ENCODE measurements at places on chromosomes 3 and 15.

DNA sequence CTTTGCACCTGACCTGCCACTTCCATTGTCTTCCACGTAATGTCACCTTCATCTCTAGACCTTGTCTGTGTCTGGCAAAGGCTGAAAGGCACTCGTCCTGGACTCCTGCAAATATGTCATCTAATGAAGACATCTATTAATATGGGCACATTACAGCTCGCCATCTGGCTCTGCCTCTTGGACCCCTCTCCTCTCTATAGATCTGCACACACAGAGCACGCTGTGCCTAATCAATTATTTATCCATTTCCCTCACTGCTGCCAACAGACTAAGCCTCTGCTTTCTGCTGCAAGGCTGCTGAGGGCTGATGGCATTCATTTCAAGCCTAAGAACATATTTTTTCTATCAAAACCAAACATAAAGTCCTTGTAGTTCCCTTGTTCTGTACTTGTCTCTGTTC, 573.0 kb downstream of the TUSC7 start:
- H3K27me3 ChIP-seq, result no peaks in the 10 kb centered on the region
- no peak overlapping the region for H3K27ac ChIP-seq
- no peaks in the 10 kb centered on the region for H3K4me1 ChIP-seq
- no peak for DNase-seq
- no peaks in the 10 kb centered on the region for H3K36me3 ChIP-seq

GRCh38 chr3:133938770-133939462, 43.2 kb upstream of the RAB6B start:
- H3K4me3 ChIP-seq, result no peak overlapping the region
- no peak overlapping the region for H3K27ac ChIP-seq
- H3K36me3 ChIP-seq, result no peaks in the 10 kb centered on the region
- peak; percentile 23 for DNase-seq
- H3K4me1 ChIP-seq, result peaks cover 9% of the 10 kb centered on the region
- no peaks in the 10 kb centered on the region for H3K27me3 ChIP-seq

- H3K4me1 ChIP-seq, result peaks cover 13% of the 10 kb centered on the region
- H3K27ac ChIP-seq, result no peak overlapping the region
- H3K4me3 ChIP-seq, result no peak overlapping the region
- DNase-seq, result no peak
- H3K36me3 ChIP-seq, result peaks cover 8% of the 10 kb centered on the region
- H3K27me3 ChIP-seq, result no peaks in the 10 kb centered on the region
These were observed 43.1 kb downstream of the KLF13 start for GRCh38 chr15:31369727-31370126.

DNA sequence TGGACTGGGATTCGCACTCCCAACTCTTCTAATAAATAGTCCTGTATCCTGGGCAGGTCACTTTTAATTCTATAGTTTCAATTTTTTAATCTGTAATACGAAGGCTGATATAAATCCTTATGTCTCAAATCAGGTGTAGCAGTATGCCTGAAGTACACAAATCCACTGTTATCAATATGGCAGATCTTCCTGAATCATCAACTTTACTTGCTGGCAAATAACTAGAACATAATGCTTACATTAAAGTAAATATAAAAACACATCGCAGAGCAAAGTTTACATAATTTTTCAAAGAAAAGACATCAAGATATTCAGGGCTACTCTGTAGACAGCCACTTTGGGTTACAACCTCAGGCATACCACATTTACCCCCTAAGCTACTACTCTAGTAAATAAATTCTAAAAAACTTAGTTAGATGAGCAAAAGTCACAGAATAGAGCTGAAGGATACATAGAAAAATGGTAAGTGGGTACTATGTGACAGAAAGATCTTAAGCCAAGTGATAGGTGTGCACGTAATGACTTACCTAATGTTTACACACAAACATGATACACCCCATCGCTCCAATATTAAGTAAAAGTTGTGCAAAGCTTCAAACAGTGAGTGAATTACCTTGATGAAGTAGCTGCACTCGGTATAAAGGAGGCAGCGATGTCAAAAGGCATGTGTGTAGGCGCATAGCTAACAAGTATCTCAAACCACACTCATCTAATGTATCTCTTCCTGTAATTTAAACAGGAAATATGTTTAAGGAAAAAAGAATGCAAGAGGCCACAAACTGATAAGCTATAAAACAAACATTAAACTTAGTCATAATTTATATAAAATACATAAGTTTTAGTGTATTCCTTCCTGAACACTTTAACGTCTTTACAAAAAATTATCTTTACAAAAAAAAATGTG, 127.9 kb downstream of the DMXL2 start:
- peak overlapping the region; percentile 56 for H3K27ac ChIP-seq
- DNase-seq, result peak; percentile 86
- no peak overlapping the region for H3K4me3 ChIP-seq
- H3K4me1 ChIP-seq, result peaks cover 8% of the 10 kb centered on the region
- H3K36me3 ChIP-seq, result no peaks in the 10 kb centered on the region
- H3K27me3 ChIP-seq, result no peaks in the 10 kb centered on the region

GRCh38 chr3:76436894-76437293, 603.0 kb upstream of the ROBO2 start:
- no peaks in the 10 kb centered on the region for H3K36me3 ChIP-seq
- peaks cover 8% of the 10 kb centered on the region for H3K4me1 ChIP-seq
- H3K27ac ChIP-seq, result peak overlapping the region; percentile 60
- H3K4me3 ChIP-seq, result no peak overlapping the region

- H3K36me3 ChIP-seq, result no peaks in the 10 kb centered on the region
- H3K27me3 ChIP-seq, result no peaks in the 10 kb centered on the region
- H3K27ac ChIP-seq, result no peak overlapping the region
These were observed 5.2 kb downstream of the NR1D2 start for GRCh38 chr3:23950293-23950692.

DNA sequence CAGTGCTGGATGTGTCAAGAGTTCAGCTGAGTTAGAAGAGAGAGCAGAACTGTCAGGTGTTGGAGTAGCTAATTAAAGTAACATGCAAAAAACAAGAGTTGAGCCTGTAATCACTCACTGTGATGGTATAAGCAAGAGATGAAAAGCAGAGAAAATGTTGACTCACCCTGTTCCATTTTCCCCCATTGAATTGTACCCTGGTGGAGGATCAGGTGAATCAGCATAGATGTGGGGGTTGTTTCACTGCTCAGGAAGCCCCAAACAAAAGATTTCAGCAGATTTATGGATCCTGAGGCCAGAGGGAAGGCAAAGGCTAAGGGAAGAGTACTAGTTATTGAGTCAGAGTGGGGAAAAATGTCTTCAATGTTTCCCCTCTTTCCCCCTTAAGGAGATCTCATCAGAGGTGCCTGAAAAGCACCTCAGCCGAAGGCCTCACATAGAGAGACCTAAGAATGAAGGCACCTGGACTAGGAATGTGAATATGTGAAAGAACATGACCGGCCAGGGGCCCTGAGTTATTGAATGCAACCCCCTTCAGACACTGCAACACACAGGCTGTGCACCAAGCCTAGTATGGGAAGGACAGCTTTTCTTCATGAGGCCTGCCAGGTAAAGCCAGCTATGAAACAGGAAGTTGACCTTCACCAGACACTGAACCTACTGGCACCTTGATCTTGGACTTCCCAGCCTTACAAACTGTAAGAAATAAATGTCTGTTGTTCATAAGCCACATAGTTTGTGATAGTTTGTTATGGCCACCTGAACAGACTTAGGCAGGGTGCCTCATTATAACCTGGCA, 90.1 kb downstream of the TMCO5A start:
- H3K4me3 ChIP-seq, result no peak overlapping the region
- peaks cover 2% of the 10 kb centered on the region for H3K27me3 ChIP-seq
- H3K36me3 ChIP-seq, result no peaks in the 10 kb centered on the region

GRCh38 chr3:138670407-138670806, 61.8 kb downstream of the FAIM start:
- no peaks in the 10 kb centered on the region for H3K27me3 ChIP-seq
- H3K4me1 ChIP-seq, result peaks cover 3% of the 10 kb centered on the region
- H3K36me3 ChIP-seq, result peaks cover 5% of the 10 kb centered on the region
- DNase-seq, result no peak
- H3K4me3 ChIP-seq, result no peak overlapping the region

GRCh38 chr15:35181538-35181937, 96.4 kb upstream of the NANOGP8 start:
- H3K4me1 ChIP-seq, result peaks cover 2% of the 10 kb centered on the region
- H3K36me3 ChIP-seq, result no peaks in the 10 kb centered on the region
- H3K27me3 ChIP-seq, result no peaks in the 10 kb centered on the region
- H3K4me3 ChIP-seq, result no peak overlapping the region
- no peak overlapping the region for H3K27ac ChIP-seq
- peak; percentile 63 for DNase-seq

DNA sequence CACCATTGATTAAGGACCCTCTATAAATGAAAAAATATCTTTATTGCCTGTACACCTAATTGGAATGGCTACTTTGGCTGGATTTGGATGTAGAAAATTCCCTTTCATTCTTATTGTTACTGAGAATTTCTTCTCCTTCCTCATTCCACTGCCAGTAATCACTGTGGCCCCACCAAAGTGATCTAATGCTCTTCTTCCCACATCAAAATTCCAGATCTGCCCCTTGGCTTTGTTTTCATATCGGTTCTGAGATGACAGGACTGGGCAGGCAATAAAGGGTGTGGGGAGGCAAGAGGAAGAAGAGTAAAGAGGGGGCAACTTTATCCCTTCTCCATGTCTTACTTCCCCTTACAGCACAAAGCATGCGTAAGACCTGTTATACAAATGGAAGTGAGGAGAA, 2.1 kb downstream of the ANKUB1 start:
- DNase-seq, result peak; percentile 44
- no peaks in the 10 kb centered on the region for H3K36me3 ChIP-seq
- no peaks in the 10 kb centered on the region for H3K27me3 ChIP-seq

- peaks cover 4% of the 10 kb centered on the region for H3K4me1 ChIP-seq
- no peak overlapping the region for H3K27ac ChIP-seq
- H3K36me3 ChIP-seq, result no peaks in the 10 kb centered on the region
These were observed 120.1 kb downstream of the VGLL4 start for GRCh38 chr3:11523572-11524101.

GRCh38 chr15:63107895-63108546, 13.6 kb upstream of the LACTB start:
- no peaks in the 10 kb centered on the region for H3K36me3 ChIP-seq
- H3K27me3 ChIP-seq, result no peaks in the 10 kb centered on the region
- H3K4me1 ChIP-seq, result peaks cover 13% of the 10 kb centered on the region
- H3K4me3 ChIP-seq, result no peak overlapping the region
- H3K27ac ChIP-seq, result no peak overlapping the region
- peak; percentile 100 for DNase-seq

GRCh38 chr3:196706327-196706726, 5.7 kb downstream of the CEP19 start:
- no peak overlapping the region for H3K4me3 ChIP-seq
- no peaks in the 10 kb centered on the region for H3K4me1 ChIP-seq
- no peak for DNase-seq
- no peaks in the 10 kb centered on the region for H3K27me3 ChIP-seq
- H3K27ac ChIP-seq, result no peak overlapping the region
- no peaks in the 10 kb centered on the region for H3K36me3 ChIP-seq

- H3K4me1 ChIP-seq, result peaks cover 1% of the 10 kb centered on the region
- no peaks in the 10 kb centered on the region for H3K36me3 ChIP-seq
- H3K4me3 ChIP-seq, result no peak overlapping the region
- no peak overlapping the region for H3K27ac ChIP-seq
- H3K27me3 ChIP-seq, result peaks cover 59% of the 10 kb centered on the region
- peak; percentile 29 for DNase-seq
These were observed 70.1 kb upstream of the GLCE start for GRCh38 chr15:69090197-69090948.

GRCh38 chr3:144879701-144880100, 908.1 kb downstream of the DIPK2A start:
- DNase-seq, result no peak
- no peak overlapping the region for H3K27ac ChIP-seq
- no peaks in the 10 kb centered on the region for H3K36me3 ChIP-seq
- no peaks in the 10 kb centered on the region for H3K4me1 ChIP-seq
- H3K27me3 ChIP-seq, result no peaks in the 10 kb centered on the region
- no peak overlapping the region for H3K4me3 ChIP-seq

- no peak overlapping the region for H3K4me3 ChIP-seq
- no peak overlapping the region for H3K27ac ChIP-seq
- peaks cover 53% of the 10 kb centered on the region for H3K27me3 ChIP-seq
- no peaks in the 10 kb centered on the region for H3K36me3 ChIP-seq
- DNase-seq, result no peak
- H3K4me1 ChIP-seq, result no peaks in the 10 kb centered on the region
These were observed 87.7 kb upstream of the RASGRP1 start for GRCh38 chr15:38652183-38652794.

DNA sequence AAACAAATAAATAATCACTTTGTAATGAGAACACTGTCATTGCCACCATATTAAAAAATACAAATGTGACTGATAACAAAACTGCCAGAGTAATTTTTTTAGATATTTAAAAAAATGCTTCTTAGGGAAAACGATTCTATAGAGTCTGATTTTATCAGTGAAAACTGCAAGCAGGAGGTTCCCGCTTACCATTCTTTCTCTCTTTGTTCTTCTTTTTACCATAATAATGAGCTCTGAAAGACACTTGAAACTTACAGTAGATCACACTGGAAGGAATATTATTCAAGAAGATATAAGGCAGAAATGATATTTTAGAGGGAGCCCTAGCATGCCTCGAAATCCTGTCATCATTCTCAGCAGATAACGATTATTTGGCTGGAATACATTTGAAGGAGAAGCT, 701.3 kb downstream of the ROBO1 start:
- no peaks in the 10 kb centered on the region for H3K36me3 ChIP-seq
- H3K27me3 ChIP-seq, result no peaks in the 10 kb centered on the region
- no peaks in the 10 kb centered on the region for H3K4me1 ChIP-seq

GRCh38 chr3:17158941-17159682, 274.4 kb downstream of the PLCL2 start:
- H3K36me3 ChIP-seq, result peaks cover 4% of the 10 kb centered on the region
- DNase-seq, result peak; percentile 12
- H3K27ac ChIP-seq, result no peak overlapping the region
- no peak overlapping the region for H3K4me3 ChIP-seq

DNA sequence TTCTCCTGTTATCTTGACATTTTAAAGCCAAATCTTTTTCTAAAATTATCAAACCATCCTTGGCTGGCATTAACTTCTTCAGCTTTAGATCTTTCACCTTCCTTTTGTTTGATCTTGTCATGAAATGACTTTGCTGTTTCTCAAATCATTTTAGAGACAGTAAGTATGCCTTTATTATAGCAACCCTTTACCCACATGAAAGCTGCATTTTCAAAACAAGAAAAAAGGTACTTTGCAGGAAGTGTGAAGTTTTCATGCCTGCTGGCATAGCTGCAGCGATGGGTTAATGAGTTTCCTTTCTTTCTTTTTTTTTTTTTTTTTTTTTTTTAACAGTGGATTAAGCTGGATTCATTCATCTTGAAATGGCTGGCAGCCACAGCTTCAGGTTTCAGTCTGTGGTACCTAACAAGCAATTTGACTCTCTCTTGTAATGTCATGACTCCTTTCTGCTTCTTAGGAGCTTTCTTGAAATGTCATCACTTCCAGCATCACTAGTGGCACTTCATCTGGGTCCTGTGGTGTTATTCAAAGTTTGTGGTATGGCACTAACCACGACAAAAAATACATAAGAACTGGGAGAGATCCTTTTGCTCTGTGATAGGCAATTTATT, 18.8 kb downstream of the SLC25A26 start:
- no peaks in the 10 kb centered on the region for H3K4me1 ChIP-seq
- no peaks in the 10 kb centered on the region for H3K27me3 ChIP-seq

DNA sequence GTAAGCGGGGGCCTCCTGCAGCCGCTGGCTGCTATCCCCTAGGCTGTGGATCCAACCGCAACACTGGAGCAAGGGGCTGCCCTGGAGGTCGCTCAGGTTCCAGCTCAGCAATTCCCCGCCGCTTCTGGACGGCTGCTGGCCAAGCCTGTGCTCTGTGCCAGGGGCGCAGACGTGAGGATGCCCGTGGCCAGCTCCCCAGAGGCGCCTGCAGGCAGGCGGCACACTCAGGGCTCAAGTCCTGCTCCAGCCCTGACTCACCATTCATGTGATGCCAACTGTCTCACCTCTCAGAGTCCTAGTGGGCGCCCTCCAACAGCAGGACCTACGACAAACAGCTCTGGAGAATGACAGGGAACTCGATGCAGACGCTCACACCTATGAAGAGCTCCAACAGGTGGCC, 31.6 kb downstream of the KLHL25 start:
- no peaks in the 10 kb centered on the region for H3K4me1 ChIP-seq
- H3K27ac ChIP-seq, result no peak overlapping the region
- DNase-seq, result no peak
- peaks cover 5% of the 10 kb centered on the region for H3K36me3 ChIP-seq
- H3K27me3 ChIP-seq, result no peaks in the 10 kb centered on the region
